ENCODE measurements at places on chromosomes 5 and 9.

- DNase-seq: no peak
Measured at GRCh38 chr9:88535226-88536022, 446 bp downstream of the NXNL2 start.

- DNase-seq: no peak
Measured at GRCh38 chr9:110308633-110309038, 29.0 kb downstream of the TXNDC8 start.

GRCh38 chr5:91296674-91297143, 86.4 kb downstream of the ARRDC3 start:
- DNase-seq: no peak

DNA sequence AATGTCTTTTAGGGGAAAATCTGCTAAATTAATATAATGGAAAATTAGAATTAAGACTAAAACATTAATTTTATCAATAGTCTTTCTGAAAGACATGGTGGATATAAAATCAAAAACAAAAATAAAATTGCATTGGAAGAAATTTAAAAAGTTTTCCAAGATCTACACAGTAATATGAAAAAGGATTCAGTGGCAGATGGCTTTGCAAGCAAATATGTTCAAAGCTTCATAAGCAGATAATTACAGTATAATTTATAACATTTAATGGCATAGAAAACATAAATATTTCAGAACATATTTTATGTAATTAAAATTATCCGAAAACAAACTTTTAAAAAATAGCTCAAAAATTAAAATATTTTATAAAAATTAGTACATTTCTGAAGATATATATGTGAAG, 512.4 kb upstream of the CYLC2 start:
- DNase-seq: no peak

DNA sequence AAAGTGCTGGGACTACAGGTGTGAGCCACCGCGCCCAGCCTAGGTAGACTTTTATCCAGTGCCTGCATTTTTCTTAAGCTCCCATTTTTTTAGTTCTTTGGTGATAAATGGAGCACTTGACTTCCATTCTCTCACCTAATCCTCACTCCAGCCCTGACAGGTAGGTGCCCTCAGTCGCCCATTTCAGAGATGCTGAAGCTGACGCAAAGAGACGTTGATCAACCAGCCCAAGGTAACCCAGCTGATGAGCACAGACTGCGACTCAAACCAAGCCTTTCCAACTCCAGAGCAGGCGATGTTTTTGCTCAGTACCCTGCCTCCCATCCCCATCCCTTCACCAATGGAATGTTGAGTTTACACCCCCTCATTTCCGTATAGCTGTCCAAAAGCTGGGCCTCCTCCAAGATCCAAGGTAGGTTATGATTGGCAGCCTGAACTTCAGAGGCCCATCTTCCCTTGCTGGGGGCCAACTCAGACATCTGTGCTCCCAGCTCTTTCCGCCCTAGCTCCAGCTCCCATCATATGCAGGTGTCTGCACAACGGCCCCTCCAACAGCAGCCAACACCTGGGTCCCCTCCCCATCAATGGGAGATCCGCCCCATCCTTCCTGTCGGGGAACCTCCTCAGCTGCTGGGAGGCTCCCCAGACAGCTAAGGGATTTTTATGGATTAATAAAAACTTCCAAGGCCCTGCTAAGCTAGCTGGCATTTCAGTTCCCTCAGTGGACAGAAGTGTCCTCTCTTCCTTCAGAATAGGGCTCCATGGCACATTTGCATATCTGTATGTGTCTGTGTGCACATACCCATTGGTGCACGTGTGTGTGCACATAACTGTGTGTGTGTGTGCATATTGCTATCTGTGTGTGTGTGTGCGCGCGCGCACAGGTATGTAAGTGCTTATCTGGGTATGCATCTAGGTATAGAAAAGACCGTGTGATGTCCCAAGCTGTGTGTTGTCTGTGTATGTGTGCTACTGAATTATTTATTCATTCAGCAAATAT, 39.3 kb upstream of the VDAC1 start:
- no peak for DNase-seq

DNA sequence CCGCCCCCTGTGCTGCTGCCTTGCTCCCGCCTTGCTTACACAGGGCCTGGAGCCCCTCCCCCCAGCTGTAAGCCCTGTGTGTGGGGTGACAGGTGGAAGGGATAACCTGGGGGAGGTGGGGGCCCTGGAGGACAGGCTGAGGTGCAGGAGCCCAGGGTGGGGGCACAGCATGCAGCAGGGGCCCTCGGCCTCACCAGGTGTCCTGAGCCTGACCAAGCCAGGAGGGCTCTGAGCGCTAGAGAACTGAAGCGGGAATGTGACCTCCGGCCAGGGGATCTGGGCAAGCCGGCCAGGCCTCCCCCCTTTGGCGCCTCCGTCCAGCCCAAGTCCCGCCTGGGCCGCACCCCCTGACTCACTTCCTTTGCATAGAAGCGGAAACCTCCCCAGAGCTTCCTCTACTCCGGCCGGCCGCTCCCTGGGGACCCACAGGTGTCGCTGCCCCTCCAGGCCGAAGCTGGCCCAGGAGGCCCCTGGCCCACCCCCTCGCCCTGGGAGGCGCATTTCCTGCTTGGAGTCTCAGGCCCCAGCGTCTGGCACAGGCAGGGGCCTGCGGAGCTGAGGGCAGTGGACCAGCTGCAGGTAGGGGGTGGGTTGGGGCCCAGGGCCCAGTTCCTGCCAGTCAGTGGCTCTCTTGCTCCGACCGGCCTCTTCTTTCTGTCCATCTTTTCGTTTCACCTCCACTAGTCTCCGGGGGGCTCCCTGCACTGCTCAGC, at the start of gene TOR4A:
TSS of gene TOR4A (plus strand) at position 398 of the 713 bp plus-strand sequence. CDS start 964 bp downstream, outside the sequence.
- DNase-seq: peak; percentile 92

DNA sequence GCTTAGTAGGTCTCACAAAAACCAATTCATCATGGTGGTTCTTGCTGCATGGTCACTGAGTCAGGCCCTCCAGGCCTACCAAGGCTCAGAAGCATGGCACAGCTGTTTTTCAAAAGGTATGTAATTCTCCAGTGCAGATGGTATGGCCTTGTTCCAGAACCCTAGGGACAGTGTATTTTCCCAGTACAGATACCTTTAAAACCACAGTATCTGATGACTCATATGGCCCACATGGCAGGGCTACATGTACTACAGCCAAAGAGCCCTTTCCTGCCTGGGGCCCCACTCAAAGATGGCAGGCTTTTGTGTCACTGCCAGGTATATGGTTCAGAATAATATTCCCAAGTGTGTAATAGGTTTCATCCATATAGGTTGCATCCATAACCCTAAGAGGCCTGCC, 16.5 kb downstream of the CSF2 start:
- peak; percentile 24 for DNase-seq

- no peak for DNase-seq
Measured at GRCh38 chr9:5671711-5672353, 42.9 kb downstream of the RIC1 start.

GRCh38 chr5:157283434-157283833, 17.5 kb downstream of the CYFIP2 start:
- no peak for DNase-seq

- DNase-seq: peak; percentile 85
Measured at GRCh38 chr9:129174102-129174723, 3.8 kb downstream of the IER5L start.

GRCh38 chr5:172008689-172009141, 2.3 kb upstream of the FBXW11 start:
- peak; percentile 94 for DNase-seq

DNA sequence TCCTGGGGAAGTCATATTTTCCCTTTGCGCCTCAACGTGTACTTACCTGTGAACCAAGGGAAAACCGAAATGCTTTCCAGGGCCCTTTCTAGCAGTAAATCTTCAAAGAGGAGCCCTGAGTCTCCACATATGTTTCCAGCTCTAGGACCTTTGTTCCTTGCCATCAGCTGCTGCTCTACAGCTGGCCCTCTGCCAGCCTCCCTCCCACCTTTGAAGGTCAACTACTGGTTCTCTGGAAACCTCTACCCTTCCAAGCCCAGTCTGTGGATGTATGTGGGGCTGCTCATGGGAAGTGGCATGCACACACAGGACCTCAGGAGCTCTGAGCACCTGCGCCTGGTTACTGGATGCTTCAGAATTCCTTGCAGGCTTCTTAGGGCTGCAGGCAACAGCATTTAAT, 117.2 kb downstream of the PSD2 start:
- DNase-seq: no peak

DNA sequence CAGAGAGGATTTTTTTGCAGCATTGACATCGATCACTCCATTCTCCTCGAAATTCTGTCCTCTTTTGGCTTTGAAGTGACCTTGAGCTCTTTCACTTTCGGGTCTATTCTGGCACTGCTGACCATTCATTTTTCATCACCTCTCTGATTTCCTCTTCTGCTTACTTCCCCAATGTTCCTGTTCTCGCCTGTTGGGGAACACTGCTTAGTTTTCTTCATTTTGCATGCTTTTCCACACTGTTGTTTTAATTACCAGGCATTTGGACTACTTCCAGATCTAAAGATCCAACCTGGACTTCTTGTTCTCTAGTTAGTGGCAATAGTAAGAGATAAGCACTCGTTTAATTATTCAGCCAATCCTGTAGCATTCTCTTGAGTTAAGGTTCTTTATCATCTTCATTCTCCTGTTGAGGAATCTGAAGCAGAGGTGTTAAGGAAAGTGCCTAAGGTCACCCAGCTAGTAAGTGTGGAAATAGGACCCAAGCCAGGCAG, 53.4 kb downstream of the MAN2A1 start:
- peak; percentile 83 for DNase-seq

DNA sequence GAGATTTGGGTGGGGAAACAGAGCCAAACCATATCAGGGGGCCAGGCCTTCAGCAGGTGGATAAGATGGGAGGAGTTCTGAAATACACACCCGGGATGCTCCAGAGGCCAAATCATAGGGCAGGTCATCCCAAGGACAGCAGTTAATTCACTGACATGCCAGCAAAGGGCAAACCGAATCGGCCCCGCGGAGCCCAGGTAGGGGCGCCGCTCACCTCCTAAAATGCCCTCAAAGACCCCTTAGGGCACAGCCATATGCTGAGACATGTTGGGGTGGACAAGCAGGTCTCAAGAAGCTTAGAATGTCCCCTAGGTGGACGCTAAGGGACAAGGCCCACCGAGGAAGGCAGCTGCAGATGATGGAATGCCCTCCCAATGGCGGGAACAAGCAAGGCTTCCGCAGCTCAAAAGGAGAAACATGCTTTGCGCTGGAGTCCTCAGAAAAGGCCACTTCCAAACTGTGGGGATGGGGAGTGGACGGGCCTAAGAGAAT, 144.9 kb downstream of the ERCC6L2 start:
- no peak for DNase-seq

DNA sequence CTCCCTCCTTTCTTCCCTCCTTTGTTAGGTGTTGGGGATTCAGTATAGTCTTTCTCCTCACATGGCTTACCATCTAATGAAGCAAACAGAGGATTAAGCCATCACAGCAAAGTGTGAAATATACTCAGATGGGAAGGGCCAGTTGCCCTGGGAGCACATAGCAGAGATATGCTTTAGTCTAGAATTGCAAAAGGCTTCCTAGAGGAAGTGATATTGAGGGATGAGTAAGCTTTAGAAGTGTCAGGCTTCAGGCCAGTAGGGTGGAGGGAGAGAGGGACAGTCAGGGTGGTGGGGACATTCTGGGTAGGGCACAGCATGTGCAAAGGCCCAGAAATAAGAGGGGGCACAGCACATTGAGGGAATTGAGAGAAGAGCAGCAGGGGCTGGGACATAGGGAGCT, 46.2 kb upstream of the GLRA1 start:
- DNase-seq: no peak

DNA sequence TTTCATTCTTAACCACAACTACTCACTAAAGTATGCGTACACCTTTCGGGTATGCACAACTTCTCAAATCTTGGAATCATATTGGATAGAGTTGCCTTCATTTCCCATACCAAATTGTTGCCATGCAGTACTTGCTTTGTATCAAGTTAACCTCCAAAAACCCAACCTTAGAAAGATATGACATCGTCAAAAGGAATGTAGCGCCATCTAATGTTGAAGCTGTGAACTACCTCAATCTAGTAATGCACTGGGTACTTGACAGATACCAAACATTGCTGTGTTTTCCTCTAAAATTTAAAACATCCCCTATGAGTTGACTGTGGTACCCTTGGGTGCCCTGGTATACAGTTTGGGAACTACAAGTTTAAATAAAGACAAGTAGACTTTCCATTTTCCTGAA, 318.4 kb downstream of the ARL15 start:
- peak; percentile 65 for DNase-seq

DNA sequence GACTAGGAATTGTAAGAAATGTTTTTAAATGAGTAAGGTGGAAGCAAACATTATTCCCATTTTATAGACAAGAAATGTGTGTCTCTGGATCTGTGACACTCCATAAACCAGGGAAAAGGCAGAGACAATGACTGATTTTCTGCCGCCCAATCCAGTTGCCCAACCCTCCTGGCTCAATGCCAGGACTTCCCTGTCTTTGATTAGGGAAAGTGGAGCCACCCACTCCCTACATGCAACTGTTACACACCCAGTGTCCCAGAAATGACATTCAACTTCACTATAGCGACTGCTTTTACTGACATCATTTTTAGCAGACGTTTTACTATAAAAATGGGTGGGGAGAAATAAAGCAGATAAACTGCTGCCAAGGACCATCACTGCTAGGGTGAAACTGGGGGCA, 79.7 kb downstream of the THBS4 start:
- no peak for DNase-seq

GRCh38 chr5:663436-664342, 29.5 kb downstream of the TPPP start:
- DNase-seq: no peak

- peak; percentile 87 for DNase-seq
Measured at GRCh38 chr9:124721109-124721906, 49.8 kb downstream of the NR6A1 start.

Data from OCI-M1 (cell line).